ENCODE measurements at places on chromosomes 12 and 14.

DNA sequence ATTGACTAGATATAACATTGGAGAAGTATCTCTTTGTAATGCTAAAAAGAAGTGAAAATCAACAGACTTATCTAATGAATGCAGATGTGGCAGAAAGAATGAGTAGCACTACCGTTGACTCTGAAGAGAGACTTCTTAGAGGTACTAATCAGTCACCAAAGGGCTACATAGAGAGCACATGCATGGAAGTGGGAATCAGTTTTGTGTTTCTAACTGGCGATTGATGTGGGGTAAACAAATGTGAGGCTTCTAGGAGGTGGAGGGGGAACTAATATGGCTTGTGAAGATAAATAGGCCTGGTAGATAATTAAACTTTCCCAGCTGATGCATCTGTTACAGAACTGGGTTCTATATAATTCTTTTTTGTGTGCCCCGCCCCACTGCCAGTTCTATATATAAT is 10.5 kb downstream of the COCH start:
- no peak for DNase-seq

GRCh38 chr12:44002607-44003006 is 166.7 kb downstream of the TMEM117 start:
- no peak for DNase-seq

DNA sequence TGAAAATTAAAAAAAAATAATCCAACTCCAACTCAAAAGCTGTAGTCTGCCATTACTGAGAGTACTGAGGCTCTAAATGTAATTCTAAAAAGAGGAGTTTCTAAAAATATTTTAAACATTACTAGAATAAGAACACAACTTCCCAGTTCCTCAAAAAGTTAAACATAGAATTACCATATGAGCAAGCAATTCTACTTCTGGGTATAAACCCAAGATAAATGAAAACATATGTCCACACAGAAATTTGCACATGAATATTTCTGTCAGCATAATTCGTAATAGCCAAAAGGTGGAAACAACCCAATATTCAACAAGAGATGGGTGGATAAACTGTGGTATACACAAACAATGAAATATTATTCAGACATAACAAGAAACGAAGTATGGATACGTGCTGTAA is 15.0 kb upstream of the NR2C1 start:
- DNase-seq: no peak

GRCh38 chr12:58922849-58923248 is 2.5 kb upstream of the LRIG3 start:
- DNase-seq: no peak

DNA sequence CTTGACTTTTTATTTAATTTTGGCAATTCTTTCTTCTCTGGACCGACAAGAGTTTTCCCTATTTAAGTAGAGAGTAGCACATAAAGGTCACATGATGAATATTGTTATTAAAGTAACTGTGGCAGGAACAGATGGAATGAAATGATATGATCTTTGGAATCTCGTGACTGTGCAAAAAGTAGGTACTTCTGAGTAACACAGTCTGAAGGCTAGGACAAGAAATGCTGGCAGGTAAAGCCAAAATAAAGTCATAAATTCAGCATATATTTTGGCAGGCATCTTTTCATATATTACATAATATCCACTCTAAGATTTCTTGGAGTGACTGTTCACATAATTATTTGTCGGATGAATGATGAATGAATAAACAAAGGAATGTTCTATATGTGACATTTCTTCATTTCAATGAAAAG is 121.4 kb downstream of the EFCAB11 start:
- DNase-seq: no peak

- DNase-seq: no peak
These were observed 64.8 kb upstream of the MAX start for GRCh38 chr14:65167072-65167645.

DNA sequence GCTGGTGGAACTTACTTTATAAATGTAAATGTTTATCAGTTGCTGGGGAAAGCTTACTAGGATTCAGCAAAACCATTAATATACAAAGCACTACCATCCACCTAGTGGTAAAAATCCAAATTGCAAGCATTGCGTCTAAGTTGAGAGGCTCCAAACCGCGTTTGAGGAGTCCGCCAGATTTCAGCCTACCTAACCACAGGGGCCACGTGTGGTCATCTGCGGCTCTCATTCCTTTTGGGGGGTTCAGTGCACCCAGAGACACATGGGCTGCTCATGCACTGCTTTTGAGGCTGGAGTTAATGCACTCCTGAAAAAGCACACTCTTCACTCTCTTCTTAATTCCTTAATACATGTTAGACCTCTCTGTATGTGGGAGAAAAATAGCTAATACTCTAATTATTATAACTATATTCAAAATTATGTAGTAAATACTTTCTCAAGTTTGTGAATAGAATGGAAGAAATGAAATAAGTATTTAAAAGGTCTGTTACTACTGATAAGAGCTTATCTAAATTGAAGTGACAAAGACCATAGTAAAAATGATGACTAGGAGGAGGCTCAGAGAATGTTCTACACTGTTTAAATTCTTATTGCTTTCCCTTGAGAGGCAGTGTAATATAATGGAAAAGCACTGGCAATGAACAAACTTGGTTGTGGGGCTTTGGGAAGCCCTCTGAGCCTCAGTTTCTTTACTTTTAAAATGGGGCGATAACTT is 41.4 kb upstream of the MANSC4 start:
- DNase-seq: no peak

GRCh38 chr12:3995306-3995705 is 122.1 kb upstream of the PARP11 start:
- DNase-seq: no peak

DNA sequence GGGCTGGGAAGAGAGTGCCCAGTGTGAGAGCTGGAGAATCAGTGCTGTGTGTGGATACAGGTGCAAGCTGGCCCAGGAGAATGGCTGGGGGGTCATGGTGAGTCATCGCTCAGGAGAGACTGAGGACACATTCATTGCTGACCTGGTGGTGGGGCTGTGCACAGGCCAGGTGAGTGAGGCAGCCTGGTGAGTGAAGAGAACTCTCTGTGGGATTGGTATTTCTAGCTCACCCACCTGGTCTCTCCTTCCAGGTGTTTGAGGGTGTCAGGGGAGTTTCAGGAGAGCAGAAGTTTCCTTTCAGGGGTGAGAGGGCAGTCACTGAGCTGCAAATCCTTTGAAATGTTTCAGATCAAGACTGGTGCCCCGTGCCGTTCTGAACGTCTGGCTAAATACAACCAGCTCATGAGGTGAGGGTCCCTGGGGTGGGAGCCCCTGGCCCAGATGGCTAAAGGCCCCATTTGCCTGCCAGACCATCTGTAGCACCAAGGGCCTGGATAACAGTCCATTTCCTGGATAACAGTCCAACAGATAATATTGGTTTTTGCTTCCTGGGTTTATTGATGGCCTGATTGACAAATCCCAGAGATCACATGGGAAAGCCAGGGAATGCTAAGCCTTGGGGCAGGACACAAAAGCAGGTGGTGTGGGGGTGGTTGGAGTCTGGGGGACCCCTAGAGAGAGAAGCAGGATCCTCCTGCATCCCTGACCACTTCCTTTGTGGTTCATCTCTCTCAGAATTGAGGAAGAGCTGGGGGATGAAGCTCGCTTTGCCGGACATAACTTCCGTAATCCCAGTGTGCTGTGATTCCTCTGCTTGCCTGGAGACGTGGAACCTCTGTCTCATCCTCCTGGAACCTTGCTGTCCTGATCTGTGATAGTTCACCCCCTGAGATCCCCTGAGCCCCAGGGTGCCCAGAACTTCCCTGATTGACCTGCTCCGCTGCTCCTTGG is 5.5 kb upstream of the ATN1 start:
- DNase-seq: no peak

GRCh38 chr14:61215222-61216020 is 65.7 kb downstream of the TMEM30B start:
- no peak for DNase-seq

DNA sequence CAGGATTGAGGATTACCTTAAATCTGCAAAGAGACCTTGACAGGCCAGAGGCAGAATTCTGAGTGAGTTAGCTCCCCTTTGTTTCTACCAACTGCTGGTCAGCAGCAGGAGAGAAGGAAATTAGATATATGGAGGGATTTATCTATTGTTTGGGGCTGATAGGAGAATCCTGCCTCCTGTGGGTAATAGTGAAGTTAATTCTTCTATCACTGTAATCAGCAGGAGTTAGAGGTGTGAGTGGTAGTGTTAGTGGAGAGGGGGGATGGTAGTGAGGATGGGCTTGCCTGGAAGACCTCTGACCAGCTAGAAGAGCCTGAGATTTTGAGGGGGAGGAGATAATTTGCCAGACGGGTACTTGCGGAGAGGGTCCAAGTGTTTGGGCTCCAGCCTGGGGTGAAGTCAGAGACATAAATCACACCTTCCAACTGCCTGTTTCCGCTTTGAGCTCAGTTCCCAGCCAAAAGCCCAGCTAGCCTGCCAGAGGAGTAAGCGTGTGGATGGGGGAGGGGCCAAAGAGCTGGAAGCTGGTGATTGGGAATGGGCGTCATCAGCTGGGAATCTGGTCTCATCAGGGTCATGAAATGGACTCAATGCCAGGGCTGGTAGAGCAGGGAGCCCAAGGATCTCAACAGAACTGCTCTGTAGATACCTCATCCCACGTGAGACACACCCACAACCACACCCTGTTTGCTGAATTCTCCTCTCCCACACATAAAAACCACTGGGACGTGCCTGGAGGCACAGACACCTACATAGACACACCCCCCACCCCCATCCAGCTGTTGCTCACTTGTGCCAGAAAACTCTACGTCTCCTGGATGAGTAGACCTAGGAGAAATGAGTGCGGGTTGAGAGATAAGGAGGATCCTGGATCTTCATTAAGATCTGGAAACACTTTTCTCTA is 13.1 kb upstream of the ITGA5 start:
- DNase-seq: no peak

- DNase-seq: no peak
These were observed 1.0 kb downstream of the CMTM5 start for GRCh38 chr14:23377573-23378563.

DNA sequence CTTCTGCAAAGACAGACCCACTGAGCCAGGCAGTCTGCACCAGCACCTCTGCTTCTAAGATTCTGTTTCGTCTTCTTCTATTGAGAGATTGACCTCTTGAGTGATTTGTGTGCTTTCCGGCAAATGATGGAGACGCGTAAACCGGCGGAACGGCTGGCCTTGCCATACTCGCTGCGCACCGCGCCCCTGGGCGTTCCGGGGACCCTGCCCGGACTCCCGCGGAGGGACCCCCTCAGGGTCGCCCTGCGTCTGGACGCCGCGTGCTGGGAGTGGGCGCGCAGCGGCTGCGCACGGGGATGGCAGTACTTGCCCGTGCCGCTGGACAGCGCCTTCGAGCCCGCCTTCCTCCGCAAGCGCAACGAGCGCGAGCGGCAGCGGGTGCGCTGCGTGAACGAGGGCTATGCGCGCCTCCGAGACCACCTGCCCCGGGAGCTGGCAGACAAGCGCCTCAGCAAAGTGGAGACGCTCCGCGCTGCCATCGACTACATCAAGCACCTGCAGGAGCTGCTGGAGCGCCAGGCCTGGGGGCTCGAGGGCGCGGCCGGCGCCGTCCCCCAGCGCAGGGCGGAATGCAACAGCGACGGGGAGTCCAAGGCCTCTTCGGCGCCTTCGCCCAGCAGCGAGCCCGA is 703 bp downstream of the ASCL4 start:
- DNase-seq: no peak

DNA sequence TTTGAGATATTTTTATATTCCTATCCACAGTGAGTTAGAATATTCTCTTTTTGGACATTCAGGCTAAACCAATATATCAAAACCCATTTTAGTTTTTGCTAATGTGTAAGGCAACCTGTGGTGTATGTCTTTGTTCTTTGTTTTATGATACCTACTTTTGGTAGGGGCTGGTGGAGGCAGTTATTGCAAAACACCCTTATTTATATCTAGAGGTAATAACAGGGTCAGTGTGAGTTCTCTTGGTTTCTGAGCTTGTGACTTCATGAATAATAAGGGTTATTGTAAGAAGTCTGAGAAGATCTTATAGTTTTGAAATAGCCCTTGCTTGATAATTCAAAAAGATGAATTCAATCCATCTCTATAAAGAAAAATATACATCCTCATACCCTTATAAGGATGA is 235.1 kb upstream of the LRIG3 start:
- DNase-seq: no peak

DNA sequence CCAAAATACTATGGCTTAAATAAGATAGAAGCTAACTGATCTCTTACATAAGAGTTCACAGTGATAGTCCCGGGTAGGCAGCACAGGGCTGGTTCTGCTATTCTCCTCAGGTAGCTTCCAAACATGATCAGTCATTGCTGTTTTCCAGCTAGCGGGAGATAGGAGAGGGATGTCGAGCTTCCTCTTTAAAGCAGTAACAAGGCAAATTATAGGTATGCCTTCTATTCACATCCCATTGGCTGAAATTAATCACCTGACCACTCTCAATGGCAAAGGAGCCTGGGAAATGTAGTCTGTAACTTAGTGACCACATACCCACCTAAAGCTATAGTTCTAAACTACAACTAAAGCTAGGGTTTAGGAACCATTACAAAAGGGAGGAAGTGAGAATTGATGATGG is 34.5 kb upstream of the VRK1 start:
- no peak for DNase-seq

DNA sequence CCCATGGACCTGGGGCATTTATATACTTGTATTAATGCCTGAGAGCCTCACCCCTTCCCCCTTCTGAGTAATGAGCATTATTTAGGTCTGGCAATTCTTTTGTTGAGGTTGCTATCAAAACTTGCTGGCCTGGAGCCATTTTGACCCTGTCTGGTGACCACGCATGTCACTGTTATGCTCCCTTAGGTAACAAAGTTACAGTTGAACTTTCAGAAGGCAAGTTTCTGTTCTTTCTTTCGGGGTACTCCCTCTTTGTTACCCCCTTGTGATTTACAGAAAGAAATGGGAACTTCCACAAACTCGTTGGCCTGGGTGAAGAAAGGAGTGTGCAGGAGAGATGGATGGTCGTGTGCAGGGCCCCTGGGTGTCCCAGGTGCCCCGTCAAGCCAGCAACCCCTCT is 305.4 kb downstream of the DPF3 start:
- no peak for DNase-seq

- no peak for DNase-seq
These were observed 31.9 kb downstream of the FBXO34 start for GRCh38 chr14:55303125-55303499.

DNA sequence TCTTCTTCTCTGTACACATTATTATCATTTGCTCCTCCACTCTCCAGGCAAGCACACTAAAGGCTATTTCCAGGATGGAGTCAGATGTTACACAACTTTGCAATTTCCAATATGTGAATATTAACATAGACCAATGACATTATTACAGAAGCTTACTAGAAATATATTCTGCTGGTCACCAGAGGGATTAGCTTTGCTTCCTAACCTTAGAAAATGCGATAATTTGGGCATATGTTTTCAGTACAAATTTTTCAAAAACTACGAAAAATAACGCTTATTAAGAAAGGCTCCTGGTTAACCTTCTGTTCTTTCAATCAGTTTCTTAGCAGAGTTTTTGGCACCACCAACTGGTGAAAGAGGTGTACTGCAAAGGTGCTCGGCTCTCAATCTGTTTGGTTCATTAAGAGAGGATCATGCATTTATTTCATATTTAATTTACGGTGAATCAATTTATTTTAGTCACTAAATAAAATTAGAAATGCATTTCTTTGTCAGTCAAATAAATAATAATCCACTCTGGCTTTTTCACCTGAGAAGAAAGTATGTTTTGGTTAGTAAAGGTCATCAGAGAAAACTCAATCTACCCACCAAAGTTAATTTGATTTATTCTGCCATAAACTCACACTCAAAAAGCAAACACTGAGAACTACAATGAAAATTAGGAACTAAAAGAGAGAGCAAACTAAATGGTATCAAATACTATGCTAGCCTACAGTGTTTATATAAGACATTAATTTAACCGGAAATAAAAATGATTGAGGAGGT is 39.2 kb downstream of the EFCAB11 start:
- DNase-seq: peak; percentile 25

All from stimulated activated CD4-positive, alpha-beta T cell treated with anti-CD3 and anti-CD28 coated beads, Interleukin-1b, Interleukin-23, amount 100 ng/mL, for 1 hour (primary cell).